ENCODE measurements at places on chromosomes 1 and 21.
A peak's percentile ranks its signal among the peaks of the same experiment; 100 is the strongest.

DNA sequence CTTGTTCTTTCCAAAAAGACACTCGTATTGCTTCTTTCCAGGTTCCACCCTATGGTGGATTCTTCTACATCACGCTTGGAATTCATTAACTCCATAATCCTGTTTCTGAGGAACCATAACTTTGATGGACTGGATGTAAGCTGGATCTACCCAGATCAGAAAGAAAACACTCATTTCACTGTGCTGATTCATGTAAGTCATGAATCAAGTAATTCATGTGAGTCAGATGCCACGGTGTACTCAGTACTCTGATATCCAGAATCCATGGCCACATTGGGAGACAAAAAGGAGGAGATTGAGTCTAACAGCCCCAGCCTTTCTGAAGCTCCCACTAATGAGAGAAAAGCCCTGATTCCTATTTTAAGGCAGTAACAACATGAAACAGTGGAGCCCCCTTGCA is 7.4 kb downstream of the CHI3L2 start:
- DNase-seq, result no peak

- DNase-seq, result no peak
These were observed 79.5 kb downstream of the SLC66A1 start for GRCh38 chr1:19391596-19391981.

DNA sequence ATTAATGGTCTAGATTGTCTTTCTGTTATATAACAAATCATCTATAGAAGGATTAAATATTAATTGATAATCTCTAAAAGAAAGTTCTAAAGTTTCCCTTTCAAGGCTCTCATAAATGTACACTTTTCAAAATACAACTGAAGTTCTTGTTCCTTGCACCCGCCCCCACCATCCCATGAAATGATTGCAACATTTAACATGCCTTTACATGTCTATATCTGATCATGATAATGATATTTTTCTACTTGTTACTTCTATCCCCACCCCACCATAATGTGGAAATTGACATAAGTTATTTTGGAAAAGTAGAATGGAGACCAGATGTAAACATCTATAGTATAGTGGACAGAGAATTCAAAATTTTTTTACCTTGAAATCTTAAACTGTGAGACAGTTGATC is 186.6 kb downstream of the NTNG1 start:
- DNase-seq, result no peak

- DNase-seq, result no peak
These were observed 217.3 kb downstream of the PTPRU start for GRCh38 chr1:29453502-29454240.

DNA sequence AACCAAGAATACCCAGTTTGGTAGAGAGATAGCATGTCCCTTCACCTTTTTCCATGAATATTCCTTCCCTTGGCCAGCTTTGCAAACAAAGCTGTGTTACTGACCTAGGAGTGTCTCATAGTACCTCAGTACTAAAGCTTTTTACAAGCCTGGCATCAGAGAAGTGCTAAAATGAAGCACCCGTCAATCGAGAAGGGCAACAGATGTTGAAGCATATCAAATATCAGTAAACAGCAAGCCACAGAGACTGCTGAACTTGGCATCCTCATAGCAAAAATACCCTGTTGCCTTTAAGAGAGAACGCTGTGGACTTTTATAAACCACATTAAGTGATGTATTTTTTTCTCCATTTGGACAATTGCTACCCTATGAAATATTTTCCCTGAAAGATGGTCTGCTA is 128.6 kb upstream of the HOOK1 start:
- DNase-seq, result no peak

GRCh38 chr1:160637821-160638539 is 8.9 kb downstream of the SLAMF1 start:
- DNase-seq, result no peak

- DNase-seq, result no peak
These were observed 11.8 kb upstream of the CCT8 start for GRCh38 chr21:29085106-29085752.

GRCh38 chr1:57707631-57708030 is 283.8 kb upstream of the DAB1 start:
- no peak for DNase-seq

DNA sequence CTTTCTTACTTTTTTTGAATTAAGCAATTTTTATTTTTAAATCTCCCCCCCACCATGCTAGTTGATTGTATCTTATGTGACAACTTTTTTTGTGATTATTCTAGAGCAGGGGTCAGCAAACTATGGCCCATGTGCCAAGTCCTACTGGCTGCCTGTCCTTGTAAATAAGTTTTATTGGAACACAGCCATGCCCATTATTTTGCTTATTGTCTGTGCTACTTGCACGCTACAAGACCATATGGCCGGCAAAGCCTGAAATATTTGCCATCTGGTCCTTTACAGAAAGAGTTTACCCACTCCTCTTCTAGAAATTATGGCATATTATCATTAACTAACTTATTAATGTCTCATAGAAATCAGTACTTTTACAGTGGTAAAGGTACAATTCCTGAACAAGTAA is 51.7 kb downstream of the AK5 start:
- no peak for DNase-seq

DNA sequence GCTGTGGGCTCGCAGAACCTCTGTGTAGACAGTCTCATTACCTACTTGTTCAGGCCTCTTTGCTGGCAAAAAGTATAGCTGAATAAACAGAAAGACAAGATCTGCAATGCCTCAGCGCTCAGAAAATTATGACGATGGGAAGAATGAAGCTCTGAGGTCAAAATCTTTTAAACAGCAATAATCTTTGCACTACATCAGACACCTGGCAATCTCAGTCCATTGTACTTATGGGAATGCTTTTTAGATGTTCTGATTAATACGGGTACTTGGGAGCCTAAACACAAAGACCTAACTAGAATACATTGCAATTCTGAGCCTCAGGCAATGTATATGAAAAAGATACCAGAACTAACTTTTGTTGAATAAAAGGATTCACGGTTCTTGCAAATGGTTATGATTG is 410.7 kb downstream of the SMYD3 start:
- DNase-seq, result no peak

- no peak for DNase-seq
These were observed 22.6 kb upstream of the TRABD2B start for GRCh38 chr1:48019714-48020315.

DNA sequence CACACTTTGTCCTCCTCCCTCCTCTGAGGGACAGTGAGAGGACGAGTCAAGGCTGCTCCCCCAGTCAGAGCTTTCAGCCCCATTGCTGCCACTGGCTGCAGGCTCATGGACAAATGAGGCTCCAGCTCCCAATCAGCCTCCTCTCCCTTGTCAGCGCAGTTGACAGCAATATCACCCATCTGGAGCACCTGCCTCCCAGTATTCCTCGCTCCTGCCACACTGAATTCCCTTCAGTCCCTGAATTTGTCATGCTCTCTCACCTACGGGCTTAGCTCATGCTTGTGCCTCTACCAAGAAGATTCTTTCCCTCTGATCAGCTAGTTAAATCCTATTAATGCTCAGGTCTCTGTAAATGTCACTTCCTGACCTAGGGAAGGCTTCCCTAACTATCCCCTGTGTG is 54.4 kb upstream of the SYT6 start:
- no peak for DNase-seq

- no peak for DNase-seq
These were observed 23.1 kb downstream of the SLC26A9 start for GRCh38 chr1:205920159-205920558.

GRCh38 chr1:205576805-205577761 is 54.7 kb downstream of the ELK4 start:
- no peak for DNase-seq

GRCh38 chr21:38733972-38734546 is 71.7 kb upstream of the ETS2 start:
- peak; percentile 65 for DNase-seq

DNA sequence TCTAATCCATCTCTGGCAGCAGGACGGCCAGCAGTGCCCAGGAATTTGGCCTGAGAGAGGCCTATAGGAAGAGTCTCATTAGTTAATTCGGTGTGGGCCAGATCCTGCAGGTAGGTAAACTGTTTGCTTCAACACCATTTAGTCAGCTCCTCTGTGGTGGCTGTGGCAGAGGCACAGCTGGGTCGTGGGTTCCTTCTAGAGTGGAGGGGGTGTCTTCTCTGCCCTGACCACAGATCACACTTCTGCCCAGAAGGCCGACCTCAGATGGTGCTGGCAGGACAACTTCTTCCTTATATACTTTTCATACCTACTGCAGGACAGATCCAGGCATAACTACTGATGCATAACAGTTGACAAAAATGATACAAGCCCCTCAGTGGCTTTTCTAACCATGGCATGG is 281.4 kb downstream of the RPS6KC1 start:
- DNase-seq, result no peak

DNA sequence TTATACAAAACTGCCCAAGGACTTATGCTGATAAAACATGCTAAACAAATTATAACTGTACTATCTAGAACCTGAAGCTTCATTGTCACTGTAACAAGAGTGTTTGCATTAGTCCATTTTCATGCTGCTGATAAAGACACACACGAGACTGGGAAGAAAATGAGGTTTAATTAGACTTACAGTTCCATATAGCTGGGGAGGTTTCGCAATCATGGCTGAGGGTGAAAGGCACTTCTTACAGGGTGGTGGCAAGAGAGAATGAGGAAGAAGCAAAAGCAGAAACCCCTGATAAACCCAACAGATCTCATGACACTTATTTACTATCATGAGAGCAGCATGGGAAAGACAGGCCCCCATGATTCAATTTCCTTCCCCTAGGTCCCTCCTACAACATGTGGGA is 100.4 kb downstream of the SPATA6 start:
- DNase-seq, result no peak

- DNase-seq, result no peak
These were observed 292.2 kb downstream of the SMYD3 start for GRCh38 chr1:246214708-246215509.

DNA sequence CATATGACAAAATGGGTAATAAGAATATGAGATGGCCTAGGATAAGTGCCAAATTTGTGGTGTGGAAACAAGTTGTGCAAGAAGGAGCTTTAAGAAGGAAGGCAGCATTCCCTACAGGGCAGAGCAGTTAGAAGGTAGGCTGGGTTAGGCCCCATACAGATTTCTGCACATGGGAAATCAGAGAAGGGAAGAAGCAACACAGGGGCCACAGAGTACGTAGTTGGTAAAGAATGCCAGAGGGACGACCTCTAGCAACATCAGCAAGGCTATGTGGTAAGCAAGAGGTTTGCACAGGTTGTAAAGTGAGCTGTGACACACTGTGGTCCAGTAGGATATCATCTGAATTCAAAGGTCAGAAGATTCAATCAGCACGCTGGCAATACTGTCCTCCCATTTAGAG is 765.6 kb upstream of the B3GALT2 start:
- no peak for DNase-seq

- DNase-seq, result no peak
These were observed 87.3 kb downstream of the ZBTB18 start for GRCh38 chr1:244138399-244138798.

GRCh38 chr1:101739826-101740330 is 256.8 kb downstream of the OLFM3 start:
- no peak for DNase-seq

DNA sequence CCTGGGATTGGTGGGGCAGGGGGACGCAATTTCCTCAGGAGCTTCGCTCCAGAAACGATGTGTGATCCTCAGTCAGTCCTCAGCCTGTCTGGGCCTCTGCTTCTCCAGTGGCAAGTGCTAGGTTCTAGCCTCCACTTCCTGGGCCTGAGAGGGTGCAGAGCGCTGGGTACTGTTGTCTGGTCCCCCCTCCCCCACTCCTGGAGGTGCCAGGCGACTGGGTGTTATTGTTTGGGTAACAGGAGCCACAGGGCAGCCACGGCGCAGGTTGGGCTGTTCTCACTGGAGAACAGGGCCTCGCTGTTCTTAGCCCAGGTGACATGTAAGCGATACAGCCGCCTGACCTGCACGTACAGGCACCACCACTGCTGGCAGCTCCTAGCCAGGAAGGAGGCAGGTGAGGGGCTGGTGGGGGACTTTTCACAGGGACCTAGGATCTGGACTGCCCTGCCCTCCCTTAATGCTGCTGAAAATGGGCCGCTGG is 2.1 kb downstream of the RPS6KA1 start:
- no peak for DNase-seq

DNA sequence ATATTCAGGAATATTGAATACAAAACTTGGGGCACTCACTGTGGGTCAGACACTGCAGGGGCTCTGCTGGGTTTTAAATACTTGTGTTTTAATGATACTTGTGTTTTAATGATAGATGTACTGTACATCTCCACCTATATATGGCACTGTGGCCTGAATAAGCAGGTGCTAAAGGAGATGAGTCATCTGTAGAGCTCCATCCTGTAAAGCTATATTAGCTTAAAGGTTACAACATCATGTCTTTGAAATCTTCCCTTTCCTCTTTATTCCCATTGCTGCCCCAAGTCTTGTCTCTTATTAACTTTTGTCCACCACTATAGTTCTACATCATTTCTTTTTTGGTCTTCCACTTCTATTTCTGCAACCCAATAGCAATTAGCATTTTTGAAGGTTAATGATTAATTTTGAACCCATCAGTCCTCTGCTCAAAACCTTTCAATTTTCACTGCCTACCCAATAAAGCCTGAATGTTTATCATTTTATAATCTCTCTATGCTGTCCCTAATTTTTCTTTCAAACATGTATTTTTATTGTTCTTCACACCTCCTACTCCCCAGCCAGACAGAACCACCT is 113.3 kb upstream of the PTGFR start:
- no peak for DNase-seq

- no peak for DNase-seq
These were observed 23.6 kb upstream of the CBR3 start for GRCh38 chr21:36111238-36111637.

DNA sequence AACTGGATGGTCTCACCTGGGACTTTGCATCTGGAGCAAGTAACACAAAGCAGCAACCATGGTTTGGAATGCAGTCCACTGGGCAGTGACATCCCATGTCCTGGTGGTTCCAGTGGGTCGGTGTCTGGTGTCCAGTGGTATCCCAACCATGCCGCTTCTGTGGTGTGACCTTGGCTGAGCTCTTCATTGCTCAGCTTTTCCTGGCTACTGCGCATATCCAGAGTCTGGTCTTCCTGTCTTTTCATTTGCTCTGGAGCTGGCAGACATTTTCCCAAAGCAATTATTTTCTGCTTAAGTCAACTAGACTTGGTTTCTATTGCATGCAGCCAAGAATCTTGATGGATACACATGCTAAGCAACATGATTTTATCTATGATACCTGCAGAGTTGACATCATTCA is 28.4 kb upstream of the CD2 start:
- no peak for DNase-seq

- no peak for DNase-seq
These were observed at the start of gene ADAMTS1 for GRCh38 chr21:26845066-26845758. TSS of gene ADAMTS1 (minus strand) at chr21:26845409. CDS start at chr21:26844954, 455 bp downstream.

GRCh38 chr1:119782631-119783325 is 14.1 kb upstream of the HMGCS2 start:
- DNase-seq, result no peak

- no peak for DNase-seq
These were observed 85.1 kb upstream of the PLXNA2 start for GRCh38 chr1:208329300-208329699.
